ENCODE measurements at places on chromosomes 4 and X. TPM values are rescaled to one million over a fixed set of nuclear protein-coding genes. Genes with fewer than 3 reads are reported as not detected.

SLC2A9 gene
- 65.5 TPM for polyA plus RNA-seq

NUDT11 gene
- 13.6 TPM for polyA plus RNA-seq

MFAP3L gene
- 4.1 TPM for polyA plus RNA-seq

AR gene
- polyA plus RNA-seq: under 0.01 TPM

EMCN gene
- not detected for polyA plus RNA-seq

HTR2C gene
- polyA plus RNA-seq: not detected

ZCCHC18 gene
- polyA plus RNA-seq: 1.5 TPM

F11 gene
- not detected for polyA plus RNA-seq

PRKG2 gene
- polyA plus RNA-seq: 0.14 TPM

GAGE1 gene
- not detected for polyA plus RNA-seq

SUPT20HL2 gene
- polyA plus RNA-seq: not detected

ADAM29 gene
- polyA plus RNA-seq: not detected

SMPX gene
- not detected for polyA plus RNA-seq

HSFX1 gene
- 0.23 TPM for polyA plus RNA-seq

SLITRK2 gene
- not detected for polyA plus RNA-seq

GRCh38 chr4:172392741-172393140, 579.5 kb downstream of the GALNTL6 start:
- DNase-seq: no peak

DNA sequence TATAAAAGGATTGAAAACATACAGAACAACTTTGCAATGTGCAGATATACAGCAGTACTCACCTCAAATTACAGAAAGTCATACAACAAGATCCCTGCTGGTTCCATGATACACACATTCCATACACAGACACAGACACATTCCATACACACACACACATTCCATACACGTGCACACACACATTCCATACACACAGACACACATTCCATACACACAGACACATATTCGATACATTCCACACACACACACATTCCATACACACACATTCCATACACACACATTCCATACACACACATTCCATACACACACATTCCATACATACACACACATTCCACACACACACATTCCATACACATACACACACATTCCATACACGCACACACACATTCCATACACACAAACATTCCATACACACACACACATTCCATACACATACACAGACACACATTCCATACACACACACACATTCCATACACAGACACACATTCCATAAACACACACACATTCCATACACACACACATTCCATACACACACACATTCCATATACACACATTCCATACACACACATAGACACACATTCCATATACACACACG, 13.7 kb downstream of the LINC00632 start:
- DNase-seq: no peak

GRCh38 chr4:986428-986878, 391 bp upstream of the IDUA start:
- no peak for DNase-seq

GRCh38 chr4:144627663-144628076, 18.3 kb upstream of the HHIP start:
- DNase-seq: peak; percentile 72

DNA sequence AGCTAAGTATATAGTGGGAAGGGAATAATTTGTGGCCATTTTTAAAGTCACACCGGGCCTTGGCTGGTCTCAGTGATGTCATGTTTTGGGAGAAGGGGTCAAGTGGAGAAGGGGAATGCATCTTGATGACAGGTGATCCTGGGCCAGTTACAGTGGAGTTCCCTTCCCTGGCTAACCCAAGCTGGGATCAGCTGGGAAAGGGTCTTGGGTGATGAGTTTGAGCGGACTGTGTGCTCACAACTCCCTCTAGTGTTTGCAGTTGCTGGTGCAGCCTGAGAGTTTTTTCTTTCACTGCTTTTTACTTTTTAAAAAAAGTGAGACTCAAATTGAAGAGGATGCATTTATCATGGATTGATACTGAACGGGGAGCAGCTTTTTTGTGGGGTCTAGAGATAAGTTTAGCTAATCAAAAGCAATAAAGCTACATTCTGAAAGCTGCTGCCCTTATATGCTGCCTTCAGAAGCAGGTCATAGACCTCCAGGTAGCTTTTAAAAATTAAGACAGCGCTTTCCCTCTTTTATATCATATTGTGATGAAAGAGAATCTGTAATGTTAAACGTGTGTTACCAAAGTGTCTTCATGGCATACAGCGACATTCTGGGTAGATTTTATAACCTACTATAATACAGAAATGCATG, 164.7 kb downstream of the DCLK2 start:
- no peak for DNase-seq

DNA sequence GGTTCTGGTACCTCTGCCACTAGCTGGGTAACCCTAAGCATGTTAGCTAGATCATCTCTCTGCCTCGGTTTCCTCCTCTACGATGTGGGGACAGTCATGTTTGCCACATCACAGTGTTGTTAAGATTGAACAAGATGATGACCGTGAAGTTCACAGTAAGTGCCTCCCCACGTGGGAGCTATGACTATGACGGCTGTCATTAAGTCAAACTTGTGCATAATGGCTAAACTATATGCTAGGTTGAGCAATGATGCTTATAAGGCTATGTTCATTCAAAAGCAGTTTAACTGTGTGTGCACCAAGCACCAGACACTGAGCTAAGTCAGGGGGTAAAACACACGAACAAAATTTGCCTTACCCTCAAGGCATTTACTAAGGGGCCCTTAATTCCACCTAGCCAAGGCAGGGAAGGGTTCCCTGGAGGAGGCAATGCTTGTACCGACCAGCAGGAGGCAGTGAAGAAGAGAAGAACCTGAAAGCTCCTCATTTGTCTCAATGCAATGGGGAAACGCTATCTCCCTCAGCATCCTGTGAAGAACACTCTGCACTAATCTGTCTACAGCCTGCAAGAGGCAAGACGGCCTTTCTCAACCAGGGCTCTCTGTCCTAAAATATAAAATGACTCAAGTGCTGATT, 52.9 kb downstream of the MAP7D2 start:
- peak; percentile 16 for DNase-seq

DNA sequence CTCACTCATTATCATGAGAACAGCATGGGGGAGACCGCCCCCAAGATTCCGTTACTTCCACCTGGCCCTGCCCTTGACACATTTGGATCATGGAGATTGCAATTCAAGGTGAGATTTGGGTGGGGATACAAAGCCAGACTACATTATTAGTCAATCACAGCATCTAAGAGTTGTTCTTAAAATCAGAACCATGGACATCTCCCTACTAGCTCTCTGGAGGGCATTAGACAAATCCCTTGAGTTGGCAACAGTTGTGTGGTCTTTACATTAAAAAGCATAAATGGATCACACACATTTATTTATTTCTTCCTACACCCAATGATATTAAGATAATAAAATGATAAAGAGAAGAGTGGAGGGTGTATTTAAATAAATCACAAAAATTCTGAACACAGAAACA, 262.8 kb upstream of the VCX start:
- DNase-seq: no peak

GRCh38 chr4:15694431-15694830, 8.4 kb upstream of the BST1 start:
- peak; percentile 35 for DNase-seq

GRCh38 chr4:107950746-107951540, 19.6 kb downstream of the CYP2U1 start:
- DNase-seq: no peak

DNA sequence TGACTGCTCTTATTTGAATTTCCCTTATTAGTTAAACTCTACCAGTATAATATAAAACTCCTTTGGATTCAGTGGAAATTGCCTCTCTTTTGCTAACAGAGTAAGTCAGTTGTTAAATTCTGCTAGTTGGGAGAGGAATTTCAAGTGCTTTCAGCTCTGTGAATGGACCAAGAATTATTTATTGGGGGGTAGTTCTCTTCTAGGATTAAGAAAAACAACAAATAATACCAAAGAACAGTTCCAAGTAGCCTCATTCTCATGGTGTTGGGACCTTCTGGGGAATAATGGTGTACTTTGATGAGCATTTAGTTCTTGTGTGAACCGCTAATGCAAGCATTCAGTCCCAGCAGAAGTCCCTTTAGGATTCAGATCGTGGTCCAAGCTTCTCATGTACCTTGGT, 11.6 kb downstream of the SPARCL1 start:
- DNase-seq: no peak

- no peak for DNase-seq
Observed at GRCh38 chr4:165379678-165380064, 863 bp downstream of the CPE start.

GRCh38 chr4:105171912-105172311, 25.2 kb downstream of the TET2 start:
- no peak for DNase-seq

- DNase-seq: no peak
Observed at GRCh38 chr4:83417566-83417965, 38.1 kb downstream of the HELQ start.

DNA sequence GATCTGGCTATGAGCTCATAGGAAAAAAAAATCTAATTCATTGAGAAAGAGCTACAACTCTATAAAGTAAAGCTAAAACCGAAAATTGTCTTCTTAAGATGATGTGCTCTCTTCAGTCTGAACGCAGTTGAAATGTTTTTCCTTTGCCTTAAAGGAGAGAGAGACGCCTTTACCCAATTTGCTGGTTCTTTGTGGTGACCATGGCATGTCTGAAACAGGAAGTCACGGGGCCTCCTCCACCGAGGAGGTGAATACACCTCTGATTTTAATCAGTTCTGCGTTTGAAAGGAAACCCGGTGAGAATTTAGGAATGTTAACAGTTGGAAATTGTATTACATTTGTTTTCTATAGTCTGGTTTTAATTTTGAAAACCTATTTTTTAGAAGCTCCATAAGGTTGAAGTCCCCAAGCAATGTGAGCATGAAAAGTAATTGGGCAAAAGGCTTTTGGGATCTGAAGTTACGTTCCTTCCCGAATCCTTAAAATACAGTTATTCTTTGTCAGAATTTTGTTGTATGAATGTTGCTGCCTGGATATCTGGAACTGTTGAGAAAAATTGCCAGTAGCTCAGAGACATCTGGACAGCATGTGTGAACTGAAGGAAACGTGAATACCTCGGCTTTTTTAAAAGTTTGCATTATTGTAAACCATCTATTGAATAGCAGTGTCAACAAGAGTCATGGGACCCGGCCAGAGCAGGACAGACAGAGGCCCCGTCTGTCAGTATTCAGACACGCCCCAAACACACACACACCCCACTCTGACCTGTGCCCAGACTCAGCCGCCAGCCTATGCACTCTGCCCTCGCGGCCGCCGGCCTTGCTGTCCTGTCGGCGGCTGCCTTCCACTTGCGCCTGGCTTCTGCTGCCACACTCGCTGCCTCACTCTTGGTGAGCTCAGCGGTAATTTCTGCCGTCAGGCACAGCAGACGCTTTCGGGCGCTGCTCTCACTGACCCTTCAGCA, 9.9 kb downstream of the PIGG start:
- DNase-seq: no peak

- peak; percentile 15 for DNase-seq
Observed at GRCh38 chrX:74286950-74287740, 16.8 kb upstream of the ZCCHC13 start.

GRCh38 chrX:1164322-1165288, 47.8 kb downstream of the CRLF2 start:
- no peak for DNase-seq

DNA sequence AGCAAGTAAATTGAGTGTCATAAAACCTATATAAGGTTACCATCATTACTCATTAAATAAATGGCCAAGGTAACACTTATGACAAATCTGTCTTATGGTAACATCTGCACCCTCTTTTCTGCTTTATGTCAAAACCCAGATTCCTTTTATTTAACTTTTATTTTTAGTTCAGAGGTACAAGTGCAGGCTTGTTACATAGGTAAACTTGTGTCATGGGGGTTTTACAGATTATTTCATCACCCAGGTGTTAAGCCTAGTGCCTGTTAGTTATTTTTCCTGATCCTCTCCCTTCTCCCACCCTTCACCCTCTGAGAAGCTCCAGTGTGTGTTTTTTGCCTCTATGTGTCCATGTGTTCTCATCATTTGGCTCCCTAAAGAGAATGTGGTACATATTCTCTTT, 930.7 kb downstream of the CCSER1 start:
- peak; percentile 64 for DNase-seq

DNA sequence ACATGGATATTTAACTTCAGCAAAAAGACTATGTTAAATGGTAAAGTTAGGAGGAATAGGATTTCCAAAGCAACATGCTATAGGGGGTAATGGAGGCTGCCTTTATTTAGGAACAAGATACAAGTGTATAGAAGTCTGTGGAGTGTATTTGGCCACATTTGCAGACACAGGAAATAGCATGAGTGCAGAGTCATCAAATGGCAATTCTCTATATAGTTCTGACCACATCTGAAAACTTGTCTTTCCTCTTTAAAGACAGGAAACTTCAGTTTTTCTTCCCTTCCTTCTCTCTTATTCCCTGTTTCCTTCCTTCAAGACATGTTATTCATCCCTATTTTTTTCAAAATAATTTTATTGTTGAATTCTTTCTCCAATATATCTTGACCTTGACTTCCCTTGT, 119.3 kb upstream of the PITX2 start:
- DNase-seq: no peak

- no peak for DNase-seq
Observed at GRCh38 chr4:2059046-2059725, at the start of gene NAT8L. Gene NAT8L, plus strand, starts transcription at chr4:2059327. Its CDS starts 185 bp downstream, at chr4:2059512.

GRCh38 chrX:73847100-73847499, 284.1 kb downstream of the CHIC1 start:
- no peak for DNase-seq

GRCh38 chr4:152920768-152921167, 15.4 kb upstream of the FHDC1 start:
- peak; percentile 15 for DNase-seq

GRCh38 chr4:53651156-53651735, 60.0 kb upstream of the LNX1 start:
- no peak for DNase-seq

DNA sequence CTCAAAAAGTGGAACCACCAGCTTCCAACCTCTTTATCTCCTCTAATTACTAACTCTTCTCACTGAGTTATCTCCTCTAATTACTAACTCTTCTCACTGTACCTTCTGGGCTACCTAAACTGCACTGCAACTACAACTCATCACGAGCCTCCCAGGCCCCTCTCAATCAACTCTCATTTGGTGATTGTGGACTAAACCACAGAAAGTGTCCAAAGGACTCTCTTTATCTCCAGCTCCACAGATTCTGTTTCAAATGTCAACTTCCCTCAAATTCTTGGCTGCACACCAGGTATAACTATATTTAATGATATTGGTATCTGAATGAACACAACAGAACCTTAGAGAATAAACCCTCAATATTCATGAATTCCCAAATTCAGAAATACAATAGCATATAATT, 182.9 kb downstream of the MAML3 start:
- no peak for DNase-seq

DNA sequence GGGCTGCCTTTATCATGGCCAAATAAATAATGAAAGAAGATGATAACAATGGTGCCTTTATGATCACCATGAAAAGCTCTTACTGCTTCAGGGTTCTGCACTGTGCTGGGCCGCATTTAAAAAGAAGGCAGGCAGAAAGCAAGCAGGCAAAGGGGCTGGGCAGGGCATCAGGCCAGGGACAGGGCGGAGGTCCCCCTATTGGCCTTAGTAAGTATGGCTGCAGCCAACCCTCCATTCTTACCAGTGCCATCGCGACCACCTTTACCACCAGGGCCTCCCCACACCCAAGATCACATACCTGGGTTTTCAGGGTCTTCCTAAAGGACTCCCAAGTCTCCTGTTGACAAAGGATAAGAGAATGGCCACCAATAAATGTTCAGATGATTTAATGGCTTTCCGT, 38.9 kb downstream of the CNGA2 start:
- no peak for DNase-seq

- DNase-seq: no peak
Observed at GRCh38 chr4:10007436-10007740, 13.9 kb downstream of the SLC2A9 start.

Data from mammary epithelial cell (primary cell).